ENCODE measurements at places on chromosomes 12 and 14. TPM values are rescaled to one million over a fixed set of nuclear protein-coding genes. Genes with fewer than 3 reads are reported as not detected.

Gene TM7SF3
- polyA plus RNA-seq = 70.2 TPM

- no peak for DNase-seq
Measured at GRCh38 chr12:130281153-130281799, 56.4 kb upstream of the PIWIL1 start.

- DNase-seq = no peak
Measured at GRCh38 chr14:38755036-38755435, 348.0 kb downstream of the SEC23A start.

- DNase-seq = no peak
Measured at GRCh38 chr12:87163122-87163521, 866.1 kb downstream of the C12orf50 start.

- DNase-seq = no peak
Measured at GRCh38 chr14:52686176-52686575, 9.2 kb downstream of the ERO1A start.

DNA sequence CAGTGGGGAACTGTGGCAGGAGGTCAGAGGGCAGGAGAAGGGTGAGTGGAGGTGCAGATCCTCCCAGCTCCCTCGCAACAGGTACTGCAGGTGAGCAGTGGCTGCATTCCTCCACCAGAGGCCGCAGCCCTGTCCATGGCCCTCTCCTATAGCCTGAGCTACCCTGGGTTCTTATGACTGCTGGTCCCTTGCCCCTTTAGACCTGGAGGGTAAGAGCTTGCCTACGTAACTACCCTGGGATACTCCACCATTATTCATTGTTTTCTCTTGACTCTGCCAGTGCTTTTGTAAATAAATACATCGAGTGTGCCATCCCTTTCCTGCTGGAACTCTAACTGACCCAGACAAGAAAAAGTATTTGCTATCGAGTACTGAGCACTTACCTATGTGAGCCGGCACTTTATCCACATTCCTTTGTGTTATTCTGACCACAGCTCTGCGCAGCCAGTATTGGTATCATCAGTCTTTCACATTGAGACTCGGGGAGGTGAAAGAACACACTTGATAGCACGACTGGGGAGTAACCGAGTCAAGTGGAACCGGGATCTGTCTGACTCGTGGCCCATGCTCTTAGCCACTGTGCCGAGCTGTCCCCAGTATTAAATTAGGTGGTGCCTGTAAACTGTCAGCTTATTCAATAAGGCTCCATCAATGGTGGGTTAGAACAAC lies 38.5 kb downstream of the LTBP2 start:
- DNase-seq = no peak

GRCh38 chr12:9694241-9694640 lies 24.7 kb downstream of the CLEC2D start:
- DNase-seq = no peak

DNA sequence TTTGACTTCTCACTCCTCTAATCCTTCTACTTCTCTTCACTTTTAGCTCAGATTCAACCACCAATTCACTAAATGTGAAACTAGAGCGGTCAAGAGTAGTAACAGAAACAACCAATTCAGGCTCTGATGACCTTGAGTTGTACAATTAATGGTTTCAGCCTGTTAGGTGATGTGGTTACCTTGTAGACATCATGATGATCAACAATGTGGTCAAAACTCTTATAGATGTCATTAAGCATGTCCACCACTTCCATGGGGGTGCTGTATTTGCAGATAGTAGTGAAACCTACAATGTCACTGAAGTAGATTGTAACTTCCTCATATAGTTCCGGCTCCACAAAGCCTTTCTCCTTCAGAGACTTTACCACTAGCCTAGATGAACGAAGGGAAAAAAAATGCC lies 54.1 kb upstream of the PLBD1 start:
- DNase-seq = no peak
